Type B pancreatic cell (in vitro differentiated cells): ENCODE measurements at places on chromosomes 2 and 18. TPM values are rescaled to one million over a fixed set of nuclear protein-coding genes. Genes with fewer than 3 reads are reported as not detected.

The UGT1A3 gene
- 0.19 TPM in 1 of 2 replicates, not detected in the other for total RNA-seq

The SCYGR4 gene
- total RNA-seq, result not detected in 2 replicates

The NCKAP5 gene
- total RNA-seq, result 7.7 and 11.2 TPM in 2 replicates

The FTCDNL1 gene
- total RNA-seq, result 0.95 and 1.3 TPM in 2 replicates

- no peaks in the 10 kb centered on the region for H3K36me3 ChIP-seq
- no peak for DNase-seq
- no peak overlapping the region for H3K4me3 ChIP-seq
- H3K27me3 ChIP-seq, result no peaks in the 10 kb centered on the region
- H3K27ac ChIP-seq, result no peak overlapping the region
Observed at GRCh38 chr18:73749304-73749703, 398.3 kb downstream of the FBXO15 start.

- H3K27me3 ChIP-seq, result no peaks in the 10 kb centered on the region
- no peak for DNase-seq
- H3K36me3 ChIP-seq, result no peaks in the 10 kb centered on the region
Observed at GRCh38 chr2:15691586-15692310, 100.1 kb downstream of the DDX1 start.

DNA sequence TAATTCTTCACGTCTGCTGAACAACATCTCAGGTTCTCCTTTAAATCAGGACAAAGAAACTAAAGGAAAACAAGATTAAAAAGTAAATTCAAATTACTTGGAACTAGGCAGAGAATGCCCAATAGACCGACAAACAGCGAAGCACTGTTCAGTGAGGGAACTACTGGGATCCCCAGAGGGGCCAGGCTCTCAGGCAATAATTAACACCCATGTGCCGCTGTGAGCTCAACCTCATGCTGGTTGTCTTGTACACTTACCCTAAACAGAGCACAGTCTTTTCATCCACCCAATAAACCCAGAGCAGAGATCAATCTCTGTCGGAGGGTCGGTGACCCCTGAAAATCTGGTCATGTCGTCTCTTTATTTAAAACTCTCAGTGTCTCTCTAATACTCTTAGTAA lies 229.9 kb upstream of the CRIM1 start:
- no peak overlapping the region for H3K4me3 ChIP-seq
- no peaks in the 10 kb centered on the region for H3K36me3 ChIP-seq
- no peaks in the 10 kb centered on the region for H3K27me3 ChIP-seq

- H3K27ac ChIP-seq, result no peak overlapping the region
- H3K4me3 ChIP-seq, result no peak overlapping the region
- no peaks in the 10 kb centered on the region for H3K4me1 ChIP-seq
- H3K27me3 ChIP-seq, result peaks cover 5% of the 10 kb centered on the region
- no peaks in the 10 kb centered on the region for H3K36me3 ChIP-seq
Observed at GRCh38 chr18:7307030-7307429, 76.1 kb downstream of the LRRC30 start.

DNA sequence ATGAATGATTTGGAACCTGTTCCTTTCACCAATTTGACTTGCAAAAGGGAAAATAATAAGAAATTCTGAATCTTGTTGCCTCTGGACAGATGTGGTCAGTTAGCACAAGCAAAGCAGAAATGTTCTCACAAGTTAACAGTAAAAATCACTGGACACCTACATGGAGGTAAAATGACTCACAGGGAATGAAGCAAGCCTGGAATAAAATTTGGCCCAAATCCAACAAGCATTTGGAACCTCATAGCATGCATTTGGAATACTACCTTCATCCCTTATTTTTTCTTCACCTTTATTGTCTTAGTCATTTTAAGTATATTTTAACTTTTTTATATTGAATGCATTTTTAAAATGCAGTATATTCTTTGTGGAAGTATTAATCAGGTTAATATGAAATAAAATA lies 602.9 kb downstream of the ARHGAP15 start:
- H3K36me3 ChIP-seq, result no peaks in the 10 kb centered on the region
- peaks cover 7% of the 10 kb centered on the region for H3K27me3 ChIP-seq
- no peak overlapping the region for H3K27ac ChIP-seq
- peaks cover 15% of the 10 kb centered on the region for H3K4me1 ChIP-seq
- no peak overlapping the region for H3K4me3 ChIP-seq

DNA sequence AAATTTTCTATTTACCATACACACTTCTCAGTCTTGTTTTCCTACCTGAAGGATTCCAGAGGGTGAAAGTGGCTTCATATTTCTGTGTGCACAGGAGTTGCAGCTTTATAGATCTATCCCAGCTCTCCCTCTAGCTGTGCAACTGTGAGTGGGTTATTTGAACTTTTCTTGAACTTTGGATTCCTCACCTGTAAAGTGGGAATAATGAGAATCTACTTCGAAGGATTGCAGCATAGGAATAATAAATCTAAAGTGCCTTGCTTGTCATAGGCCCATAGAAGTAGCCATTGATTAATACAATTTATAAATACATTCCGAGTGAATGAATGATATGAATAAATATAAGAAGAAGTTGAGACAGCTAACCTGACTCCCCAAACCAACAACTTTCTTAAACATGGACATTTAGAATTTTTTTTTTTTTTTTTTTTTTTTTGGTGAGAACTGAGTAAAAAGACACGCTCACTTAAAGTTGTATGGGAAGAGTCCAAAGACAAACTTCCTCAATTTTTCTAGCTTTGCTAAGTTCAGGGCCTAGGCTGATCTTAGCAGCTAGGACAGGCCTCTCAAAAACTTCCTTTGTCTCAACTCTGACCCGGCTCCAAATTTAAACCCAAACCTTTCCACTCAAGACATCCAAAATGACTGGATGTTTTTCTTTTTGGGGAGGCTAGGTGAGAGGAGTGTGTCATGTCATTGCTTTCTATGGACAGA lies 203.3 kb upstream of the FBXO11 start:
- H3K36me3 ChIP-seq, result no peaks in the 10 kb centered on the region
- no peak for DNase-seq
- no peak overlapping the region for H3K4me3 ChIP-seq
- H3K27me3 ChIP-seq, result no peaks in the 10 kb centered on the region
- H3K27ac ChIP-seq, result no peak overlapping the region
- peaks cover 38% of the 10 kb centered on the region for H3K4me1 ChIP-seq

- DNase-seq, result no peak
- H3K4me3 ChIP-seq, result no peak overlapping the region
- H3K27ac ChIP-seq, result no peak overlapping the region
Observed at GRCh38 chr18:56257205-56257604, 381.2 kb downstream of the TXNL1 start.

GRCh38 chr2:9937968-9938367 lies 13.5 kb upstream of the GRHL1 start:
- H3K27me3 ChIP-seq, result no peaks in the 10 kb centered on the region
- H3K4me1 ChIP-seq, result peaks cover 35% of the 10 kb centered on the region
- no peak overlapping the region for H3K4me3 ChIP-seq
- no peak overlapping the region for H3K27ac ChIP-seq
